ENCODE measurements at places on chromosomes 11 and 22. TPM values are rescaled to one million over a fixed set of nuclear protein-coding genes. Genes with fewer than 3 reads are reported as not detected.

OR2AG2 gene
- 0.10 TPM for total RNA-seq

GRCh38 chr22:48494256-48494967 lies 1333.3 kb downstream of the BRD1 start:
- H3K4me1 ChIP-seq, result no peaks in the 10 kb centered on the region
- no peak overlapping the region for H3K4me3 ChIP-seq
- no peaks in the 10 kb centered on the region for H3K27me3 ChIP-seq

LRRC74B gene
- total RNA-seq, result not detected

- no peaks in the 10 kb centered on the region for H3K36me3 ChIP-seq
- no peaks in the 10 kb centered on the region for H3K27me3 ChIP-seq
- H3K4me3 ChIP-seq, result no peak overlapping the region
- H3K4me1 ChIP-seq, result peaks cover 7% of the 10 kb centered on the region
Measured at GRCh38 chr11:3111466-3111865, 53.6 kb downstream of the OSBPL5 start.

C11orf42 gene
- not detected for total RNA-seq

GRCh38 chr11:33724644-33725035 lies 11.6 kb downstream of the CD59 start:
- no peaks in the 10 kb centered on the region for H3K4me1 ChIP-seq
- no peak for DNase-seq
- H3K4me3 ChIP-seq, result no peak overlapping the region

SLC43A3 gene
- 12.2 TPM for total RNA-seq

DNA sequence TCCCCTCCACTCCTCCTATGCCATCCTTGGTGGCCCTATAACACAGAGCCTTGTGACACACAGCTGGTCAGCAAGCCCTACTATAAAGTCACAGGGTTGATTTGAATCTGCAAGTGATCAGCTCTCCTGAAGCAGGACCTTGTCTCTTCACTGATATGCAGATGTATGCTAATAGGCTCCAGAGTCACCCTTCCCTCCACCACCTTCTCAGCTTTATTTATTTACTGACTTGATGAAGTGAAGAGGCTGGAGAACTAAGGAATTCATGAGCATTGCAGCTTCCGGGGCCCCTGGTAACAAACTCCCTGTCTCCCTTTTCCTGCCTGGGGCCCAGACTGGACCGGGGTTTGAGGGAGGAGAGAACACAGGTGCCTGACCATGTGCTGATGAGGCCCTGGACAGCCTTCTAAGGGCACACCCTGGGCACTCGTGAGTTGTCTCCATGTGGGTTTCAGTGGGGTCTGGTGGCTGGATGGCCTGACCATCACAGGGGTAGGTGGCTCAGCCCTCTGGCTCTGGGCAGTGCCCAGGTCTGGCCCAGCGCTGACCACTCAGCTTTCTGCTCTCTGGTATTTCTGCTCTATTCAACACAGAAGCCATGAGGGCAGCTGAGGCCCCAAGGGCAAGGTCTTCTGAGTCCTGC lies 307.5 kb downstream of the NTM start:
- H3K36me3 ChIP-seq, result no peaks in the 10 kb centered on the region
- no peak for DNase-seq
- H3K4me3 ChIP-seq, result no peak overlapping the region
